ENCODE measurements at places on chromosomes 1 and 21.

GRCh38 chr1:198254948-198255347 is 98.2 kb downstream of the NEK7 start:
- no peak for DNase-seq

DNA sequence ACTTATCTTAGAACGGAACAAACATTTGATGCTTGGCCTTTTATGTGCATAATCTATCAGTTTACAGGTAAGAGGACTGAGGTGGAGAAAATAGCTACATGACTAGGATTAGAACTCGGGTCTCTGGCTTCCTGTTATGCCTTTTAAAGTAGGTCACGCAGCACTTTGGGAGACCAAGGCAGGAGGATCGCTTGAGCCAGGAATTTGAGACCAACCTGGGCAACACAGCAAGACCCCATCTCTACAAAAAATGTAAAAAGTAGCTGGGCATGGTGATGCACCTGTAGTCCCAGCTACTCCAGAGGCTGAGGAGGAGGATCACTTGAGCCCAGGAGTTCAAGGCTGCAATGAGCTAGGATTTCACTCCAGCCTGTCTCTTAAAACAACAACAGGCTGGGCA is 81.9 kb upstream of the AKT3 start:
- no peak for DNase-seq

GRCh38 chr21:26933448-26933847 is 33.4 kb downstream of the ADAMTS5 start:
- DNase-seq = no peak

GRCh38 chr1:12426030-12426429 is 192.0 kb downstream of the DHRS3 start:
- no peak for DNase-seq

DNA sequence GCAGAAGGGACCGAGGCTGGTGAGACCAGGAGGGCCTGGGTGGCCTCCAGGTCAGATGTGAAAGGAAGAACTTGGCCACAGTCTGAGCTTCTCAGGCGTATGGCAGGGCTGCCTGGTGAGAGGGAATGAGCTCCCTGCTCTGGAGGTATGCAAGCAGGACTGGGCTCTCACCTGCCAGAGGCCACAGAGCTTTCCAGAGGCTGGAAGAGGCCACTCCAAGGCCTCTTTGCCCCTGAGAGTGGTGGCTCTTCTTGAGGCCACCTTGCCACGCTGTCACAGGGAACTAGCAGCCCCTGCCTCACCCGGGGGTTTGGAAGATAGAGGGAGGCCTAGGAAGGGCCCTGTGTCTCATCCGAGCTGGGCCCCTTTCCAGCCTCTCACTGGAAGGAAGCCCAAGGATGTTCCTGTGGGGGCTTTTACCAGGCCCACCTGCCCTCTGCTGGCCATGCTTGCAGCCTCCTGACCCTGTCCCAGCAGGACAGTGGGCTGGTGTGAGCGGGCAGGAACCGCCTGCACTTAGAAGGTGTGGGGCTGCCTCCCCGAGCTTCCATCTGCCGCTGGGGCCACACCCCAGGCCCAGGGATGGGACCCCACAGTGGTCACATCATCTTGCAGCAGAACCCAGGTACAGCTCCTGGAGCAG is 10.0 kb downstream of the PCSK9 start:
- no peak for DNase-seq

DNA sequence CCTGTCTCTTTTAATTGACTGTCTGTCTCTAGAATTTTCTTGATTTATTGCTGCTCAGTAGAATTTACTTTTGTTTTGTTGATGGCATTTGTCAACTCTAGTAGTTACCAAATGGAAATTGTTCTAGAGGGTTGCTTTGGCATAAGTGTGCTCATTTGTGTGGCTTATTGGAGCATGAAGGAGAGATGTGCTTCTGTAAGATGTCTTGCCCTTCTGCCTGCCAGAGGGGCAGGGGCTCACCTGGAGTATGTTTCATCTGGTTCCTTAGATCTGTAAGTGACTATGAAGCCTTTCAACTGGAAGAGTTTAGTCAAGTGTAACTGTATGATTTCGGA is 345.5 kb downstream of the DISC1 start:
- DNase-seq = no peak

DNA sequence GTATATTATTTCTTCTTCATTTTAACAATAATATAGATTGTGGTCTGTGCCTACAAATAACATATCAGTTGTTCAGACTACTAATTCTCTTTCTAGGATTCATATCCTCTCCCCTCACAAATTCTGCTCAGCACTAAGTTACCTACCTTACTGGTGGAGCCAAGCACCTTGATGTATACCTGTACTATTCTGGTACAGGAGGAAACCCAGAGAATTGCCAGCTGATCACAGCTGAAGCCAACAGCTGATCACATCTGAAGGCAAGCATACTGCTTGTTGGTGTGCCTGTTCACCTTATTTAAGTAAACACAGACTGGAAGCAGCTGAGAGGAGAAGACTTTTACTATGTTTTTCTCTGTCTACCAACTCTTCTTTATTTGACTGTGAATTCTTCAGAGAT is 101.8 kb downstream of the PBX1 start:
- no peak for DNase-seq

GRCh38 chr21:34091607-34092006 is 18.2 kb downstream of the MRPS6 start:
- DNase-seq = peak; percentile 10

DNA sequence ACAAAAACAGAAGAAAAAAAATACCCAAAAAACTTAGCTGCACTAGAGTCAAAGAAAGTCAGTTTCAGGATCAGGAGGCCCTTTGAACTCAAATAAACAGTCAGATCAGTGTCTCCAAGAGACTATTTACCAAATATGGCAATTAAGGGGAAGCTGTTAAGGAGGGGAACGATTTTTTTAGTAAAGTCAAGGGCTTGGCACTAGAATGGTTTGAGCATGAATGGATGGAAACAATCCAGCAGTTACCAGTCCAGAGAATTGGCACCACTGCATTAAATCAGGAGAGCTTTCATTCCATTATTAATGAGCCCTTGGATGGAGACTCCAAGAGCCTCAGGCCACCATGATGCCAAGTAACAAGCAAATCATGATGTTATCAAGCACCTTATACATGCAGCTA is 7.2 kb downstream of the TRAPPC3 start:
- no peak for DNase-seq

- no peak for DNase-seq
Measured at GRCh38 chr1:229487181-229487580, 21.0 kb downstream of the NUP133 start.

- peak; percentile 52 for DNase-seq
Measured at GRCh38 chr1:147892731-147893214, 9.8 kb upstream of the GJA8 start.

DNA sequence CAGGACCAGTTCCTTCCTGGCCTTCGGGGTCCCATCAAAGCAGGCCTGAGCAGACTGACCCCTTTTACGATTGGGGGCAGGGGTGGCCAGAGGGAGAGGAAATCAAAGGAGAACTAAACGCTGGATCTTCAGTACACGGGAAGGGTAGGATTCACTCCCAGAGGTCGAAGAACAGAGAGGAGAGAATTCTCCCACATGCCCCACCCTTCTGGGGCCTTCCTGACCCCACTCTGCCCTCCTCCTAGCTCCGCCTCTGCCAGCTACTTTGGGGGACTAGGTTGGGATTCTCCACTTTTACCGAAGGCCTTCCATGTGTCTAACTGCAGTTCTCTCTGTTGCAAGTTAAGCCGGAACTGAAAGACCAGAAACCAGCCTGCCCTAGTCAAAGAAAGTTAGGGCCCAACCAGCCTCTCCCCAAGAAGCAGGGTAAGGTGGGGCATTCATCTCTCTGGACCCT is 654 bp upstream of the ARHGEF2 start:
- DNase-seq = peak; percentile 55

GRCh38 chr1:221085701-221086375 is 206.6 kb downstream of the HLX start:
- no peak for DNase-seq

- DNase-seq = peak; percentile 79
Measured at GRCh38 chr1:112957133-112957812, 1.3 kb upstream of the SLC16A1 start.

GRCh38 chr1:71592646-71593274 is 511.9 kb upstream of the ZRANB2 start:
- no peak for DNase-seq

GRCh38 chr1:19385869-19386591 is 73.9 kb downstream of the SLC66A1 start:
- no peak for DNase-seq

- no peak for DNase-seq
Measured at GRCh38 chr1:163443863-163444262, 122.1 kb downstream of the NUF2 start.

- DNase-seq = no peak
Measured at GRCh38 chr1:243312952-243313634, 57.3 kb downstream of the SDCCAG8 start.

DNA sequence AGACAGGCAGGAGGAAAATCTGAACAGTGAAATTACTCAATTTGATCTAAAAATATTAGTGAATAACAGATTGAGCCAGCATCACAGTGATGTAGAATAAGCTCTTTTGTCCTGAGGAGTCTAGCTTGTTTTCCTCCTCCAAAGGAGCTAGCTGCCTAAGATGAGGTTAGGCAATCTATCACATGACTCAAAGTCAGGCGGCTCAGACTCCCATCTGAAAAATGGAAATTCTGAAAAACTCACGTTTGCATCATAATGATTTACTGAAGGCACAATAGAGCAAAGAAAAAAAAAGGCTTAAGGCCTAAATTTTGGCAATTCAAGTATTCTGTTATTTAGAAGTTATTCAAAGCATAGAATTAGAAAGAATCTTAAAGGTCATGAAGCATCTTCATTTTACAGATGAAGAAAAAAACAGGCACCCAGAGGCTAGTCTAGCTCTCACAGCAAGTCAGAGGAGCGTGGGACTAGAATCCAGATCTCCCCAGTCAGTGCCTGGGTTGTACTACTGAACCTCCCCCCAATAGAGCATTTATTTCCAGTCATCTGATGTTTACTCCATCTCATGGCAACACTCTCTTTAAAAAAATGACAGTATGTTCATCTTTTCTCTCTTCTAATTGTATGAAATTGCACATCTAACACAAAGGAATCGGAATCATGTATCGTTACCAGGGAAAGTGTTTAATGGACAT is 62.5 kb upstream of the ATF3 start:
- no peak for DNase-seq

GRCh38 chr1:149923626-149924025 is 4.0 kb downstream of the SF3B4 start:
- no peak for DNase-seq

DNA sequence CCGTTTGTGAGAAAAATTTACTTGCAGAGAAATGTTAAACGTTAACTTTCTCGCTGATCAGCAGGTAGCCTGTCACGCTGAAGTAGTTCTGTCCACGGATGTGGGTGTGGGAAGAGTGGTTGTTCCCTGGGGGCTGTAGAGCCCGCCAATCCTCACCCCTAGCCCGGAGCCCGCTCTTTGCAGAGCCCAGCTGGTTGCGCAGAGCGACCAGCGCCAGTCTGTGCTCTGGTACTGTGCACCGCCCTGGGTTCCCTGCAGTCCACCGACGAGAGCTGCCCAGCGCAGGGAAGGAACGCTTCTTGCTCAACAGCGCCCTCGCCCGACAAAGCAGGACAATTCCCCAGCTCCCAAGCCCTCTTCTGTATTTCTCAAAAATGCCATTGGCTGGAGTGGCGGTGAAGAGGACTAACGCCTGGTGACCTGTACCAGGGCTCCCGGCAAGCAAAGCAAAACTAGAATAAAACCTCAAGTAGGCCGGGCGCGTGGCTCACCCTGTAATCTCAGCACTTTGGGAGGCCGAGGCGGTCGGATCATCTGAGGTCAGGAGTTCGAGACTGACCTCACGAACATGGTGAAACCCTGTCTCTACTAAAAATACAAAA is 3.3 kb downstream of the RIPPLY3 start:
- DNase-seq = peak; percentile 91

GRCh38 chr1:1253314-1253713 is 6.8 kb upstream of the C1QTNF12 start:
- no peak for DNase-seq

GRCh38 chr1:89198491-89199072 is at the start of gene GBP4:
Gene GBP4, minus strand, starts transcription at chr1:89198942. Its CDS starts 108 bp downstream, at chr1:89198834.
- peak; percentile 49 for DNase-seq

DNA sequence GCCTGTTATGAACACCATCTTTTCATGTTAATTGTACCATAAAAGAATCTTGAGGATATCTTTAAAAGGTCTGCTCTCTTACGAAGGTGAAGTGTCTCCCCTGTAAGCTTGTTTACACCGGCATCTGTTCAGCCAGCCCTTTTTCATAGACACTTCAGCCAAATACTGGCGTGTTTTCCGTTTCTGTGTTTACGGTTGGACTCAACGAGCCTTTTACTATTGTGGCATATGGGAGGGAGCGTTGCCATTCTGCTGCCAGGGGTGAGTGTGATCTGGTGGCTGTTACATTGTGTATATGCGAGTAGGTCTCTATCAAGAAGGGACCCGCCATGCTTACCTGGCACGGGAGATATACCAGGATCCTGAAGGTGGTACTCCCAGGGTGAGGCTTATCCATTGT is 433.8 kb downstream of the CAMTA1 start:
- no peak for DNase-seq

- no peak for DNase-seq
Measured at GRCh38 chr1:31373056-31373896, at the start of gene FABP3. Gene FABP3, minus strand, starts transcription at chr1:31373076. Its CDS starts 62 bp downstream, at chr1:31373014.

DNA sequence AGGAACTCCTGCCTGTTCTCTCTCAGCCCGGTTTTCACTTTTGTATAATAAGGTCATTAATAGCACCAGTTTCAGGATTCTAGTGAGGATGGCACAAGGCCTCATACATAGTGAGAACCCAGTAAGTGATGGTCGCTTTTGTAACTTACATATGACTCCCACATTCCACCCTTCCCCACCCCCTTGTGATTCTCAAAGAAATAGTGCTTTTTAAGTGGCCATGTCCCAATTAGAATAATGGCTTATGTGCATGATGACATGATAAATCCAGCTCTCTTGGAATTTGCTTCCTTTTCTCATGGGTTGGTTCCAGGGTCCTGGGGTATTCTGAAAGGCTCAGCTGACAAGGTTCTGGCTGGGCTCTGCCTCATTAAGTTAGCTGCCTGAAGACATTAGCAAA is 189.9 kb downstream of the URB2 start:
- DNase-seq = no peak

GRCh38 chr1:183432548-183432875 is 14.3 kb upstream of the NMNAT2 start:
- no peak for DNase-seq

GRCh38 chr1:22613951-22614350 is 22.5 kb upstream of the C1QA start:
- no peak for DNase-seq

DNA sequence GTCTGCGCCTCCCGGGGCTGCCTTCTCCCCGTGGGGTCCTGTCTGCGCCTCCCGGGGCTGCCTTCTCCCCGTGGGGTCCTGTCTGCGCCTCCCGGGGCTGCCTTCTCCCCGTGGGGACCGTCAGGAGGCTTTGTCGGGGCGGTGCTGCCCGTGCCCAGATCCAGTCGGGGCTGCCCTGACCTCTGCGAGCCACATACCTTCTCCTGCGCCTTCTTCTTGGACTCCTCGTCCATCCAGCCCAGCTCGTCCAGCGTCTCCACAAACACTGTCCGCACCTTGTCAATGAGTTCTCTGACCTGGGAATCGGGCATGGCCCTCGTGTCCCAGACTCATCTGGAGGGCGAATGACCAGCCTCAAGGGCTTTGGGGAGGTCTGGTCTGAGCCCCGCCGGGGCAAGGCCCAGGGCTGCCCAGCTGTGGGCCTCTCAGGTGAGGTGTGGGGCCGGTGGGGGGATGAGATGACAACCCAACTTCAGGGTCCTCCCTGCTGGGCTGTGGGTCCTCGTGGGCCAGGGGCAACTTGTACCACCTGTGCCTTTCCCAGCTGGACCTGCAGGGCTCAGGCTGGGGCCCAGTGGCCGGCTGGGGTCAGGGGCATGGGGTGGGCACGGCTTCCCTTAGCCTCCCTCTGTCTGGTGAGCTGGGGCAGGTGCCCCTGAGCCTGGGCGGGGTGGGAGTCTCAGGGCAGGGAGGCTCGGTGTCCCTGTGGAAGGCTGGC is 9.4 kb downstream of the PRXL2B start:
- no peak for DNase-seq

- DNase-seq = peak; percentile 73
Measured at GRCh38 chr1:234326497-234327366, 46.5 kb upstream of the COA6 start.

Measured in RPMI8226 (cell line).